ENCODE measurements at places on chromosomes 4 and X.

DNA sequence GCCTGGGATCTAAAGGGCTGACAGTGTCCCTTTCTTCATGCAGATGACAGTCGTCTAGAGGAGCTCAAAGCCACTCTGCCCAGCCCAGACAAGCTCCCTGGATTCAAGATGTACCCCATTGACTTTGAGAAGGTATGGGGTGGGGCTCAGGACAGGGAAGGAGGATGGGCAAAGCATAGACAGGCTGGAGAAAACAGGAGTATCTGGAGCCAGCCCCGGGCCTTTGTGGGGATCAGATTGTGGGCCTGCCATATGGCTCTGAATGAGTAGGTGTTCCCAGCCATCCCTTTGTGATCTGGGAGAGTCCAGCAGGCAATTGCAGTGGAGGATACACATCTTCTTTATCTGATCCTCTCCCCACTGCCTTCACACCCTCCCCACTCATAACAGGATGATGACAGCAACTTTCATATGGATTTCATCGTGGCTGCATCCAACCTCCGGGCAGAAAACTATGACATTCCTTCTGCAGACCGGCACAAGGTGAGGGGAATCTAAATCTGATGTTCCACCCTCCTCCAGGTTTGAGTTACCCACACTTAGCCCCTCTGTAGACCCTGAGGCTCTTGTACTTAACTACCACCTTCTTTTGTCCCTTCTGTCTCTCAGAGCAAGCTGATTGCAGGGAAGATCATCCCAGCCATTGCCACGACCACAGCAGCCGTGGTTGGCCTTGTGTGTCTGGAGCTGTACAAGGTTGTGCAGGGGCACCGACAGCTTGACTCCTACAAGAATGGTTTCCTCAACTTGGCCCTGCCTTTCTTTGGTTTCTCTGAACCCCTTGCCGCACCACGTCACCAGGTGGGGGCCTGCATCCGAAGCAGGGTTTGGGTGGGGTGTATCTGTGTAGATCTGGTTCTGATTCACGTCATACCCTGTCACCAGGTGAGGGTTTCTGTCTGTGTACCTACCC is 5.8 kb upstream of the CDK16 start:
- DNase-seq = no peak

- DNase-seq = no peak
Measured at GRCh38 chr4:144715230-144715629, 69.3 kb downstream of the HHIP start.

GRCh38 chr4:72243641-72244040 is 211.8 kb downstream of the NPFFR2 start:
- no peak for DNase-seq

- DNase-seq = no peak
Measured at GRCh38 chr4:35463251-35463952, 780.9 kb downstream of the ARAP2 start.

DNA sequence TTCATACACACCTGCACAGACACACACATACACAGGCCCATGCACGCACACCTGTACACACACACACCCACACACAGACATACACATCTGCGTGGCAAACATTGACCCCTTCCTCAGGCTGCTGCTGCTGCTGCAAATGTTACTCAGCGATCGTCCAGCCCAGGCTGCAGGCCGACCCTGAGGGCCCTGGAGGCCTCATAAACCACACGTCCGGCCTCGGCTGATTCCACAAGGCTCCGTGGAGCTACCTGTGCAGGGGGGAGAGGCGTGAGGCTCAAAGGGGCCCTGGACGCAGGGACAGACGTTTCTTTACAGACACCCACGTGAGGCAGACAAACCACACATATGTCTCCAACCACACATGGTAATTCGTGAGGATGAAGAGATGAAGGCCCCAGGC is 53.9 kb upstream of the PPP2R3B start:
- no peak for DNase-seq

DNA sequence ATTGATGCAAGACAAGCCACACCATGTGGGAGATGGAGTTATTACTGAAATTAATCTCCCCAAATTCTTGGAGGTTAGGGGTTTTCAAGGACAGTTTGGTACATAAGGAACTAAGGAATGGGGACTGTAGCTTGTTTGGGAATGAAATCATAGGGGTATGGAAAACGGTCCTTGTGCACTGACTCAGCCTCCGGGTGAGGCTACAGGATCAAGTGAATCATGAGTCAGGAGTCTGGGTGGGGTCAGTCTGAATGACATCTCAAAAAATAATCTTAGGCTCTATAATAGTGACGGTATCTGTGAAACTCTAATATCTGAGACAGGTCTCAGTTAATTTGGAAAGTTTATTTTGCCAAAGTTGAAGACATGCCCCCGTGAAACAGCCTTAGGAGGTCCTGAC is 128.5 kb upstream of the CYSLTR1 start:
- DNase-seq = no peak

DNA sequence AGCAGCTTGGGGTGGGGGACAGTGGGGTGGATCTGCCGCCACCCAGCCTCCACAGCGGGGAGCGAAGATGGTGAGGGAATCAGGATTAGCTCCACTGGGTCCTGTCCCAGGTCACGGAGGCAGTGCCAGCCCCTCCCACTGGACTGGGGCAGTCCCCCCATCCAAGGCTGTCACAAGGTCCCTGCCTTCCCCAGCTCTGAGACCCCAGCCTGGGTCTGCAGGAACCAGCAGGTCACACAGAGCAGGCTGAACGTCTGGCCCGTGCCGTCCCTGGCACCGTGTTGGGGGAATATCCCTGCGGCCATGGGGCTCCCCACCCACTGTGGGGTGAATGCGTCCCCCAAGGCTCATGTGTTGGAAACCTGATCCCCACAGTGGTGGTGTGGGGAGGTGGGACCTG is 62.6 kb downstream of the FAM53A start:
- no peak for DNase-seq

GRCh38 chr4:7051144-7051495 is 7.9 kb downstream of the TADA2B start:
- no peak for DNase-seq

GRCh38 chr4:147513091-147513490 is 32.2 kb downstream of the EDNRA start:
- no peak for DNase-seq

DNA sequence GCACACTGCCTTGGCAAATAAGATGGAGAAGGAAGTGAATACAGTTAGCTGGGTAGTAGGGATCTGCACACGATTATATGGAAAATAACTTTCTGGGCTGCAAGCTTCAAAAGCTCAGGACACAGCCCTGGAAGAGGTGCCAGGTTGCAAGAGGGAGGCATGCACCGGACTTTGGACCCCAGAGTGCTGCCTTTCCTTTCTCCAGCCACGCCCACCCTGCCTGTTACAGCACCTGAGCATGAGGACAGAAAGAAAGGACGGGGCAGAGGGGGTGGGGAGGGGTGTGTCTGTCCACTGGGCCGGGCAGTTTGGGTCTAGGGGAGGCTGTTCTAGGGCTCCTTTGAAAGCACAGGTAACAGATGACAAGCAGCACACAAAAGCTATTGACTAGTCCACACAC is 152.8 kb downstream of the ENPP6 start:
- DNase-seq = no peak

- DNase-seq = no peak
Measured at GRCh38 chr4:2413821-2414610, 4.4 kb downstream of the ZFYVE28 start.

- peak; percentile 36 for DNase-seq
Measured at GRCh38 chr4:122930862-122931261, 8.5 kb upstream of the NUDT6 start.

GRCh38 chr4:153524682-153525081 is 58.5 kb downstream of the TMEM131L start:
- no peak for DNase-seq

DNA sequence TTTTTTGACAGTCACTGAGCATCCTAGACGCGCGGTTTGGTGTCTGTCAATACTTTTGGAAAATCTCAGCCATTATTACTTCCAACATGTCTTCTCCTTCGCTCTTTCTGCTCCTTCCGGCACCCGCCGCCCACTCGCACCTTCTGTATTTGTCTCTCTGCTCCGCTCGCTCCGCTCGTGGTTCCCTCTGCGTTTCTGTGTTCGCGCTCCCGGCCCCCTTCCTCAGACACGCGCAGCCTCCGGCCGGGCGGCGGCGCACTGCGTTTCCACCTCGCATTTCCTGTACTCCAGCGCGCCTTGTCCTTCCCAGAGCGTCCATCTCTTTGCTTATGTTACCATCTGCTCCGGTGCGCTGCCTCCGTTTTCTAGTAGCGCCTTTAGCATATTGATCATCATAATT is 21.1 kb downstream of the PDE6B start:
- no peak for DNase-seq

GRCh38 chrX:119486745-119487144 is 18.5 kb downstream of the SLC25A5 start:
- DNase-seq = no peak

GRCh38 chr4:120843849-120844527 is 78.5 kb downstream of the PRDM5 start:
- DNase-seq = peak; percentile 16

DNA sequence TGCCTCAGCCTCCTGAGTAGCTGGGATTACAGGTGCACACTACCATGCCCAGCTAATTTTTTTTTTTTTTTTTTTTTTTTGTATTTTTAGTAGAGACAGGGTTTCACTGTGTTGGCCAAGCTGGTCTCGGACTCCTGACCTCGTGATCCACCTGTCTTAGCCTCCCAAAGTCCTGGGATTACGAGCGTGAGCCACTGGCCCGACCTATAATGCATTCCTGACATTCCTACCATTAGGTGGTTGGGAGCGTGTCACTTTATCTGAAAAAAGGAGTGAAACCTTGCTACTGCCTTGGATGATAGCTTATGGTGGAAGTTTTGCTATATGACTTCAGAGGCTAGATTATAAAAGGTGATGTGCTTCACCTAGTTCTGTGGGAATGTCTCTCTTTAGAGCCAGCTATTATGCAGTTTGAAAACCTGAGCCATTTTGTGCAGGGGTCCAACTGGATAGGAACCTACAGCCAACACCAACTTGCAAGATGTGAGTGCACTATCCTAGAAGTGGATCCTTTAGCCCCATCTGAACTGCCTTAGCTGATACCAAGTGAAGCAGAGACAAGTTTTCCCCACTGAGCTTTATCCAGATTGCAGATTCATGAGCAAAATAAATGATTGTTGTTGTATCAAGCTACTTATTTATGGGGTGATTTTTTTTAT is 29.8 kb upstream of the EMCN start:
- no peak for DNase-seq

GRCh38 chr4:40587826-40588225 is 41.8 kb downstream of the RBM47 start:
- DNase-seq = no peak

- DNase-seq = no peak
Measured at GRCh38 chrX:87805829-87806490, 288.4 kb downstream of the KLHL4 start.

DNA sequence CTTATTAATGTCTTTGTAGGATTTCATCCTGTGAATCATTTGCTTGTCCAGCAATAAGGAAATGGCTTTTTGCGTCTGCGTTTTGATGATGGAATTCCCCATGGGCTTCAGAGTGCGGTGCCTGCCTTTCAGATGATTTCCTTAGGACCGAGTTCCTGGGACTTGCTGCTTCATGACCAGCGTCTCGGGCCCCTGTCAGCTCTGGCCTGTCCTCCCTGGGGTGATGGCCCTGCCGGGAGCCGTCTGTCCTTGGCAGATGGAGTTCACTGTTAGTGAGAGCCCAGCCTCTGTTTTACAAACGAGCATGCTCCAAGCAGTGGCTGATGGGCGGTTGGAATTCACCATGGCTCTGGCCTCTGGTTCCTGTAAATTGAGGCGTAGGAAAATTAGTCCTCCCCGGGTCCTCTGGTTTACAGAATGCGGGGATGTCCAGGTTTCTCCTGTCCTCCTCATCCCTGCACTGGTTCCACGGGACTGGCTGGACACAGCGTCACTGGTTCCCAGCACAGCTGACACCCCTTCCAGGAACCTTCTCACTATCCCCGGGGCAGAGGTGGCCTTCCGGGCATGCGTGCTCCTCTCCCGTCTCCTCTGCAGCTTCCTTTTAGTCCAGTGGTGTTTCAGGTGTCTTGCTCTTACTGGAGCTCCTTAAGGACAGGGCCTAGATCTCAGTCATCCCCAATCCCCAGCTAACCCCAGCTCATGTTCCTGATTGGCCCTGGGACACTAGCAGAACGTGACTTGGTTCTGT is 34.9 kb downstream of the TBC1D14 start:
- DNase-seq = no peak

GRCh38 chrX:8453611-8454010 is 11.0 kb upstream of the VCX3B start:
- DNase-seq = no peak

GRCh38 chrX:148204195-148204594 is 223.1 kb downstream of the FMR1NB start:
- DNase-seq = no peak

DNA sequence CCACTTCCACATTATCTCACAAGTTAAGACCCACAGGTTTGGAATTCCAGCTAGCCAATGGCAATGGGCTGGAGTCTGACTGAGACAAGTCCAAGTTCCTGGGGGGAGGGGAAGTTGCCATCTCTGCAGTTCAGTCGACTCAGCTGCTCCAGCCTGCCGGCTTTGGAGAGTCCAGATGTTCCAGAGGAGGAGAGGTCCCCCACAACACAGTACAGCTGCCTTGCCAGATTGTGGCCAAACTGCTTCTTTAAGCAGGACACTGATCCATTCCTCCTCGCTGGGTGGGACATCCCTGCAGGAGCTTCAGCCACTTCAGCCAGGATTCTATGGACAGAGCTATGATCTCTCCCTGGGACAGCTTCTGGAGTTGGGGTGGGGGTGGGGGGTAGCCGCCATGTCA is 199.2 kb downstream of the EDA start:
- DNase-seq = no peak

- DNase-seq = no peak
Measured at GRCh38 chr4:97656044-97656720, 487.1 kb downstream of the STPG2 start.

- DNase-seq = no peak
Measured at GRCh38 chrX:129759576-129760061, 20.1 kb upstream of the SASH3 start.

DNA sequence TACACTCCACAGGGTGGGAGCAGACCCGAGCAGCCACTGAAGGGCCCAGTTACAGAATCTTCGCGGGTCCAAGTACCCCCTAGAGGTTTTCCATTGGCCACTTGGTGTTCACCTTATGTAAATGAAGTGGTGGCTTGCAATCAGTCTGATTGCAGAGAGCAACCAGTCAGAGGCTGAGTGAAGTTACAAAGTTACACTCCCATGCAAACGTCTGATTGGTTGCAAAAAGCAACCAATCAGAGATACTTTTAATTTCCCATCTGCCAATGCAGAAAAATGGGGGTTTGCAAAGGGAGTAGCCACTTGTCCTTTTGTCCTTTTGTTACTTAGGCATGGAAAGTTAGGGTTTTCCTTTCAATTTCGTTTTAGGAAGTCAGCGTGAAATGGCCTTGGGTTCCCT is 27.0 kb upstream of the NKAP start:
- DNase-seq = no peak

GRCh38 chrX:46621572-46621971 is 48.0 kb downstream of the CHST7 start:
- no peak for DNase-seq

Data from NCI-H2171 treated with DMSO at 0.1 percent for 48 hours (cell line).